ENCODE measurements at places on chromosomes 2 and 18.

GRCh38 chr2:168357797-168358472 lies 98.1 kb upstream of the CERS6 start:
- peak; percentile 15 for DNase-seq

GRCh38 chr2:198662905-198663304 lies 794.8 kb downstream of the SATB2 start:
- no peak for DNase-seq

DNA sequence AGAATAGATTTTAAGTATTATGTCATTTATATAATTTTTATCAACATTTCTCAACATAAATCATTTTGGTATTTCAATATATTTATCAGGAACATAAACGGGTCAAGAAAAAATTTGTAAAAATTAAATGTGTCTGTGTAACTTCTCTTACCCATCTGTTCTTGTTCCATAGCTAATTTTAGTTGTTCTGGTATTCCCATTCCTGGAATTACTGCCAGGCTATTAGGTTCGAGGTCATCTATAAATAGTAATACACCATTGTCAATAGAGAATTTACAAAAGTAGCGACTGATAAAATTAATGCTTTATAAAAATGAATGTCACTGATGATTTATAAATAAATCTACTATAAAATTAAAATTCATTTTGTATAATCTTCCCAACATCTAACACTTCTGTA lies 21.5 kb downstream of the SFT2D3 start:
- no peak for DNase-seq

DNA sequence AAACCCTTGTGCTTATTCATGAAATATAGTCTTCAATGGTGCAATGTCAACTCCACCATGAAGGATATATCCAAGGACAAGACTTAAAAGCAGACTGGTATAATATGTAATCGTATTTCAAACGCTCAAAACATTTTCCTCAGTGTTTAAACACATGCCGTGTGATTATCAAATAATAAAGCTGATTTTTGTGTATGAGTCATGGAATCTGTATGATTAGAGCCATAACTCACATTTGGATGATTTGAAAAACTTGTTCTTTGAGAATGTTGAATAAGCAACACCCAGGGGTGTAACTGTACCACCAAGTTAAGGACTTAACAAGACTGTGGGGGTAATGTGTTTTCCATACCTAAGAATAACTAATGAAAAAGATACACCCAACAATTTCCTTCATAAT lies 215.3 kb downstream of the STK39 start:
- DNase-seq, result no peak

GRCh38 chr18:30150586-30151250 lies 891.8 kb downstream of the DSC3 start:
- no peak for DNase-seq

- no peak for DNase-seq
These were observed 11.8 kb upstream of the SMIM21 start for GRCh38 chr18:75439348-75439747.

- DNase-seq, result no peak
These were observed 256.9 kb upstream of the COPS8 start for GRCh38 chr2:236828820-236829219.

- DNase-seq, result no peak
These were observed 542.4 kb upstream of the NRP2 start for GRCh38 chr2:205139822-205140463.

DNA sequence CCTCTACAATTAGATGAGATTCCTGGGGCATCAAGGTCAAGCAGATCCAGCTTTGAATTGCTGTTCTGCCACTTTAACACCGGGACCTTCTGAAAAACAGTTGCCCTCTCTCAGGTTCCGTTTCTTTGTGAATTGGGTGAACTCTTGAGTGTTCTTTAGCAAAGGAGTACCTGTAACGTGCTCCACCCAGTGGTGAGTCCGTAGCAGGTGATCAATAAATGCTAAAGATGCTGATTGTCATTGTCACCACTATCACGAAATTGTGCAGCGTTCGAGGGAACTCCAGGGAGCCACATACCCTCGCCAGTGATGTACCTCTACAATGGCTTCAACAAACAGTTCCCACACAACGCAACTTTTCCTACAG lies 81.9 kb downstream of the TCF7L1 start:
- DNase-seq, result no peak

GRCh38 chr18:12449051-12449785 lies 41.5 kb downstream of the PRELID3A start:
- no peak for DNase-seq

- no peak for DNase-seq
These were observed 5.8 kb downstream of the DNMT3A start for GRCh38 chr2:25335971-25336370.

DNA sequence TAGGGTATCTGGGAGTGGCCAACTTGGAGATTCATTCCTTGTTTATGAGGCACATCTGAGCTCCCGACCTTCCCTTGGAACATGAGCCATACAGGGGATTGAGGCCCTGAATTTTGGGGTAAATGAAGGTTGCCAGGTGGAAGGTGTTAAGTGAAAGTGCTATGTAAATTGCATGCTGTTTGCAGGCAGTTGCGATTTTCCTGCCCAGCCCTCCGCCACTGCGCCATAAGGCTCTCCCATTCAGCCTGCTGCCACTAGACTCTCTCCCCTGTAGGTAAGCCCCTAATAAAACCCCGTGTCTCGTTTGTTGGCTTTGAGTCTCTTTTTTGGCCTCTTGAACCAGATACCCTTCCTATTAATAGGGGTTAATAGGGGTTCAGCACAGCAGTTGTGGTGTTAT lies 33.8 kb downstream of the PCARE start:
- DNase-seq, result no peak

GRCh38 chr2:225998653-225999052 lies 599.1 kb downstream of the NYAP2 start:
- DNase-seq, result peak; percentile 25

- DNase-seq, result no peak
These were observed 50.0 kb upstream of the CTDP1 start for GRCh38 chr18:79629606-79630005.

- DNase-seq, result no peak
These were observed 32.3 kb upstream of the NEB start for GRCh38 chr2:151766437-151767153.

DNA sequence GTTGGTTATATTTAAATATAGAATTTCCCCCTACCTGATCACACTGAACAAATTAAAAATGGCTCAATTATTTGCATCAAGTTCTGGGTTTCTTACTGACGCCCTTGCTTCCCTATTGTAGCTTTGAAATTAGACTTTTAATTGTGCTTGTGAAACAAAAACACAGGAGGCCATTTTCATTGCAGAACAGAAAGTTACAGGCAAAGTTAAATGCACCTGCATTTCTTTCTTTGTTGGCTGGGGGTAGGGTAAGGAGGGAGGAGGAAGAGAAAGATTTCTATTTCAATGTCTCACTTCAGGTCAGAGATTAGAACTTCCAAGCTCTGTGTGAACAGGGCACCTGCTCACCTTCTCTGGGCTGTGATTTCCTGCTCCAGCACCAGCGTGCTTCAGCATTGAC lies 199.6 kb downstream of the BCL11A start:
- no peak for DNase-seq

DNA sequence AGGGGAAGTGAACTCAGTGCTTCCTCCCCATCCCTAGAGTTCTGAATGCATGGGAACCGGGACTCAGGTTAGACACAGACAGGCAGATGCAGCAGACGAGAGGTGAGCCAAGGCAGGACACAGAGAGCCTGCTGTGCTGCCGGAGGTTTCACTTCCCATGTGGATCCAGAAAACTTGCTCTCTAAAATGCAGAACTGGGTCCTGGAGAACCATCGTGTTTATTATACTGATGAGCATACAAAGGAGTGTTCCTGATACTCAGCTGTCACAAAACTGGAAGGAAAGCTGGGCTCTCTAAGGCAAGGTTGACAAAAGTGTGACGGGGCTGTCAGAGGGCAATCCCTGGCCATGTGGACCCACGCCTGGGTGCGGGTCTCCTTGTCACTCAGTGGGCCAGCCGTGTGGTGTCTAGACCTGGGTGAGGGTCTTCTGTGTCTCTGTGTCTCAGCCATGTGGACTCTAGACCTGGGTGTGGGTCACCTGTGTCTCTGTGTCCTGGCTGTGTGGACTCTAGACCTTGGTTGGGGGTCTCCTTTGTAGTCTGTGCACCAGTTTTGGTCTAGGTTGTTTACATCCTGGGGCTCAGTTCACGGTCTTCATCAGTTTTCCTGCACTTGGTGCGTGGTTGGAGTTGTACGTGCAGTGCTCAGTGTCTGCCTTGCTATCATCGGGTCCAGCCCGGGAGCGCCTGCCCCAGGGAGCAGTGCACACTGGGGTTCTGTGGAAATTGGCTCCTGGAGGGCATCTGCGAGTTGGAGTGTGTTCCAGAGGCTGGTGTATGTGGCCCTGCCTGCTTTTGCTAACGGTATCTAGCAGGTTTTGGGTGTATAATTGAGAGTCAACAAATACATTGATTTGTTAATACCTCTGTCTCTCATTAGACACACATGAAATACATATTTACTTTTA lies 141.1 kb downstream of the ATP9B start:
- DNase-seq, result no peak

GRCh38 chr2:23594460-23594825 lies 209.5 kb downstream of the KLHL29 start:
- DNase-seq, result no peak

- no peak for DNase-seq
These were observed 33.9 kb upstream of the BMP10 start for GRCh38 chr2:68905116-68905515.

DNA sequence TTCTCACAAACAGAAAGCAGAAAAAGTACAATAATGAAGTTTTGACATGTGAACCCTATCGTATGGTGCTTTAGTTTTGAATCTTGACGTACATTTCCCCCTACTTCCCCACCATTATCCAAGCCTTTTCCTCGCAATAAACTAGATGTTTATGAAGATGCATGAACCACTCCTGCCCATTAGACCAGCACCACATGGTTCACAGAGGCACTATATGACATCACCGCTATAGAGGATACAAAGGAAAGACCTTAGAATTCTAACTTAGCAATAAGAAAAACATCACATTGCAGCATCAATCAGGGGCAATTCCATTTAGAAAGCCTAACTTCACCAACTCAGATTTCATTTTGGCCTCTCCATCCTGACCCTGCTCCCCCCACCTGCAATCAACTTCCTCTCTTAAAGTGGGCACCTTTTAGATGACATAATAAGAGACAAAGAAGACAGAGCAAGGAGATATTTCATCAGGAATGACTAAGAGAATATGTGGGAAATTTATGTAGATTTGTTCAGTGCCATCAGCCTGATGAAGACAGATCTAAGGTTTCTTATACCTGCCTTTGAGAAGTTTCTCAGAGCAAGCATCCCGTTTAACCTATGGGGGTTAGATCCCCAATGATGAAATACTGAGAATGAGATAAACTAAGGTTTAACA lies 124.9 kb downstream of the PIGN start:
- no peak for DNase-seq

DNA sequence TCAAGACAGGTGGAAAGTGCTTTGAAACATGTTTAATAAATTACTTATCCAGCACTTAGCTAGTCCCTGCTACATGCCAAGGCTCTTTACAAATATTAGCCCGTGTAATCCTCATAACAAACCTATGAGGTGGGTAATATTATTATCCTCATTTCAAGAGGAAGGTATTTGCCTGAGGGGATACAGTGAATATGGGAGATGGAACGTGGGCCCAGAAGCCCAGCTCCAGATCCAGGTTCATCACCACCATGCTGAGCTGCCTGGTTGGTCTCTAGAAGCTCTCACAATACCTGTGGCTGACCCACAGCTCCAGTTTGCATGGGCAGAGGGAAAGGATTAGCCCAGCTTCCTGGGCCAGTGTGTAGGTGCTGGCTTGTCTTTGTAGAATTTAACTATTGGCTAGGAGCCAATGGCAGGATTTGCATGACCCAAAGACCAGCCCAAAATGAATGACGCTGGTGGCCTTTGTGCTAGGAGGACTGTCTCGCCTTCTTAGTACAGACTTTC lies 61.6 kb upstream of the ATP8B1 start:
- no peak for DNase-seq

DNA sequence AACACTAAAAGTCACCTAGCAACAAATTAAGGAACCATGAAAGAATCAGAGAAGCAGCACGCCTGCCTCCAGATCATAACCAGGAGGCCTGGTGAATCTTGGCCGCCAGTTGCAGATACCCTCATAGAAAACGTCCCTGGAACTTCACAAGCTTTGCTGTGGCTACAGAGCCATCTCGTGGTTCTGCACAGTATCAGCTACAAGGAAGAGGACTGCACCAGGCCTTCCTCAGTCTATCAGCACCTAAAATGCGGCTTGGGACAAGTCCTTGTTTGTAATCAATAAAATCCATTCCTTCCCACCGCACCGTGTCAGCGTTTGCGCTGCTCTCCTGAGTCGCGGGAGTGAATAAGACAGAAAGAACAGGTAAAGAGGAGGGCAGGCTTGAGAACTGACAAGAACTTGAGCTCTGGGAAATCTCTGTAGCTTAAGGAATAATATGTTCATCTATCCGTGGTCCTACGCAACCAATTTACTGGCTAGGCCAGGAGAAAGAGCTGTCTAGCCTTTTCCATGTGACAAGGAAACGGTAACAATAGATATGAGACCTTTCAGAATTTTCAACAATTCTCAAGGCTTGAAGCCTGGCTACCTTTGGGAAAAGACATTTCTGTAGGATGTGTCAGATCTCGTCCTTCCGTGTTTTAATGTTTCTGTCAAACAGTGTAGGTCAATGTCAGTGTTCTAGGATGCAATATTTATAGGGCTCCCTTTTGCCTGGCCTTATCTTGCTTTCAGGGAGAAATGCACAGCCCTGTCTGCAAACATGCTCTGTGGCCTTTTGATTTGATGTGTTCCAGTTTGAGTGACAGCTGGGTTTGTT lies 128.5 kb upstream of the RAB12 start:
- DNase-seq, result peak; percentile 50

DNA sequence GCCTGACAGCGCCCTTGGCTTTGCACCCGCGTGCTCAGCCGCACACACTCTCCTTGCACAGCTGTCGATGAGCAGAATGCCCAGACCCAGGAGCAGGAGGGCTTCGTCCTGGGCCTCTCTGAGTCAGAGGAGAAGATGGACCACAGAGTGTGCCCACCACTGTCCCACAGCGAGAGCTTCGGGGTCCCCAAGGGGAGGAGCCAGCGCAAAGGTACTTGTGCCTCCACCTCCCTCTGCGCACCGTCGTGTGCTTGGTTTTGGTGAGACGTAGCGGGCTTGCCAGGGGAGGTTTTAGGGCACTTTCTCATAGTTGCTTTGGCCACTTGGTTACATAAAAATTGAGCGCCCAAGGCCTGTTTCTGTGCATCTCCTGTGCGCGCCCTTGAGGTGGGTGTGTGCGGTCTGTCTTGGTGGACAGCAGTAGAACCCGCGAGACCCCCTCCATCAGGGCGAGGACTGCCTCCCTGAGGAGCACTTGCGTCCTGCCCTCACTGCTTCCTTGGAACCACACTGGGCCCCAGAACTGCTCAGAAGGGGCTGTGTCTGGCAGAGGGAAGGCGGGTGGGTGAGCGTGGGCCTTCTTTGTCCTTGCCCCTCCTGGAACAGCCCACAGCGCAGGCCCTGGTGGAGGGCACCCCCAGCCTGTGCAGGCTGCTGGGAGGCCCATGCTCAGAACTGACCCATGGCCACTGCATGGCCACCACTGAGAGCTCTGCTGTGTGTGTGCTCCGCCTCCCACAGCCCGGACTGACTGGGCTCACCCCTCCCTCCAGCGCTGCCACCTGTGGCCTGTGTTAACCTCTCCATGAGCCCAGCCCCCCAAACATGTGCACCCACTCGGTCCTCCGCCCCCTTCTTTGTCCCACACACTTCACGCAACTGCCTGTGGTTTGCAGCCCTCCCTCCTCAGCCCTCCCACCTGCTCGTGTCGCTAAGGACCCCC lies 95.9 kb downstream of the DGKD start:
- DNase-seq, result no peak

Data from ACHN (cell line).